ENCODE measurements at places on chromosomes 3 and 15.

GRCh38 chr3:142817897-142818296, 71.0 kb downstream of the PCOLCE2 start:
- no peak for DNase-seq

DNA sequence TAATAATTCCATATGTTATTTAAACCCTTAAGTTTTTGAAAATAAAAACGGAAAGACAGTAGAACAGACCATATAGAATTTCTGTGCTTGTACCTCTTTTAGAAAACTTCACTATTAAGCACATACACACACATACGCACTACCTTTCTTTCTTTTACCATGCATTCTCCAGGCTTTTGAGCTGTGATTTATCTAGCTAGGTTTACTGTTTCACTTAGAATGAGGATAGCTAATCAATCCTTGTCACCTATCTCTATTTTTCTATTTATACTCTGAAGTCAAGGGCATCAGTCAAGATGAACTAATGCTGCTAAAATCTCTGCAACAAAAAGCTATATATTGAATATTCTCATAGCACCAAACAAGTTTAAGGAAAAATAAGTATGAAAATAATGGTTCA, 43.2 kb downstream of the GOLIM4 start:
- DNase-seq: no peak

GRCh38 chr15:43954181-43954621, 127.4 kb downstream of the WDR76 start:
- no peak for DNase-seq

- no peak for DNase-seq
Observed at GRCh38 chr15:81596159-81596865, 222.3 kb upstream of the TMC3 start.

DNA sequence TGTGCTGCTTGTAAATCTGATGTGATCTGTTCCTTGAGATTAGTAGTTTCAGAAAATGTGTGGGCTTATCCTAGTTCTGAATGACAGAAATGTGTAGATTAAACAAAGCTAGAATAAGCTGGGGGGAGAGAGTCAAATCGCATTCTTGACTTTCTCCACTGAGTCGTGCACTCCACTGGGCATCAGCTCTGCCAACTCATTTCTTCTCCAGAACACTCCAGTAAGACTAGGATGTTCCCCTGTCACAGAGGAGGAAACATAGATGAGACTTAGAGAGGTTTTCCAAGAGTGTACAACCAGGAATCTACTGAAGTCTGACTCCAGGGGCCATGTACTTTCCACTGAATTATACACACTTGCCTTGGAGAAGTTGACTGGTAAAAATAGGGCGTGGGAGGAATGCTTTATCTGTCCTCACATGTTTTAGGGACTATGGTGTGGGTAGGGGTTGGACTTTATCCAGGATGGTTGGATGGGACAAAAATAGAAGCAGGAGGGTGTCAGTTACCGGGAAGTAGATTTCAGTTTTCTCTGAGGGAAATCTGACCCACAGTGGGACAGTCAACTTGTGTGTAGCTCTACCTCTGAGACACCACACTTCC, 298.2 kb downstream of the UBE2E2 start:
- no peak for DNase-seq

DNA sequence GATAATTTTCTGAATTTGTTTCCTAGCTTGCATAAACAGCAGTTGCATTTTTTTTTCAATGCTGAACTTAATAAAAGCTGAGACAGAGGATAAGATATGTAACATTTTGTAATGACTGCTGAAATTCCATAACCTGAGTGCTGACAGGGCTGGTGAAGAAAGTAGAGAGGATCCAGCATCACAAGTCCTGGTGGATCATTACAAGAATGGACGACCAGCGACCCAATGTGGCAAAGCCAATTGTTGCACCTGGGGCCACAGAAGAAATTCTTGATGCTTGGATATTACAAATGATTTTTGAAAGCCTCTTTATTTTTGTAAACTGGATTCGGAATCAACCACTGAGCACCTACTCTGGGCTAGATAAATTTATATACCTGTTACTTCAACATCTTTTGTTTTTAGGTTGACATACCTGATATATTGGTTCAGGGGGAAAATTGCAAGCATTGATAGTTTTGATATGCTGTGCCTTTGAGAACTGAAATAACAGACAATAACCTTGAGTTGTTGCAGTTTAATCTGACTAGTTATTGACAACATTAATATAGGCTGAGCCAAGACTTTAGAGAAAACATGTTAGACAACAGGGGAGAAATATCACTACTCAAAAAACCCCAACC, 3.9 kb upstream of the ACTL6A start:
- peak; percentile 50 for DNase-seq

DNA sequence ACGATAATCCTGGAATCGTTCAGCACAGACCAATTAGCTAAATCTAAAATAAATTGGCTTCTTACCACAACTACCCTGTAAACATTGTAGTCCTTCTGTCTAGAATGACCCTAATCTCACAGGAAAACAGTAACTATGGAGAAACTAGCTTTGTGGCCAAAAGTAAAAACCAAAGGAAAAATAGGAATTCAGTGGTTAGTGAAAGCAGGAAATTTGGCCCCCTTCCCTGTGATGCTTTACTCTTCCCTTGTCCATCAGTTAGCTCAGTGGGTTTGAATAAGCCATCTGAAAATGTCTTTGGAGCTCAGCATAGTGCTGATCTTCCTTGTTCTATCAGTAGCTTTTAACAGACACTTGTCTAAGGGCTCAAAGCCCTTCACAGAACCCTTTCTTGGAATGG, 1.6 kb downstream of the NMD3 start:
- DNase-seq: no peak

- DNase-seq: no peak
Observed at GRCh38 chr15:93495799-93496637, 407.0 kb upstream of the RGMA start.

DNA sequence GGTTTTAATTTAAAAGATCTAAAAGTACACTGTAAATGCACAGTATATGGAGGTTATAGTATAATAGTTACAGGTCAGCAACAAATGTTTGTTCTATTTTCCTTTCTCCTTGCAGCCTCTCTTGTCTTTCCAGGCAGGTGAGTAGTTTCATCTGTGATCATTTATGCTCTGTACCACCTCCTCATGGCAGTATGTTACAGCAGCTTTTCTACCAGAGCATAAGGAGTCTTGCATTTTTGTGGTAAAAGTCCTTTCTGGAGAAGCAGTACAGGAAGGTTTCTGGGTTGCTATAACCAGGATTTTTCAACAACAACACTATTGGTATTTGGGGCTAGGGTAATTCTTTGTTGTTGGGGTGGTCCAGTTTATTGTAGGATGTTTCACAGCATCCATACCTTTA, 59.5 kb downstream of the ZNF609 start:
- DNase-seq: no peak

DNA sequence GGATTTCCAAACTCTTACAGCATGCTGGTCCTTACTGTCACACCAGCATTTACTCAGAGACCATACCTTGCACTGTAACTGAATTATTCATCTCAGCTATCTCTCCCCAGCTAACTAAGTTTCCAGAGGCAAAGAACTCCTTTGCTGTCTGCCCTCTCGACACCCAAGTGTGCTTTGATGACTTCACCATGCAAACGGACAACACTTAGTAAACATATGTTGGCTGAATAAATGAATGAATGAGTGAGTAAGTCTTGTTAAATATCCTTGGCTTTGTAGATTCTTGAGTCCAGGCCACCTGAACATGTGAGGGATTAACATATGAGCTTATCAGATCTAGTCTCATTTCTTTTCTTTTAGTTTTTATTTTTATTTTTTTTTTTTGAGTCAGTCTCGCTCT, 138.2 kb downstream of the PLD1 start:
- DNase-seq: no peak
